ENCODE measurements at places on chromosomes 7 and 10. TPM values are rescaled to one million over a fixed set of nuclear protein-coding genes. Genes with fewer than 3 reads are reported as not detected.

Gene NPSR1
- polyA plus RNA-seq = not detected

Gene AKR1C4
- not detected for polyA plus RNA-seq

Gene C10orf95
- polyA plus RNA-seq = 0.46 TPM

Gene MACC1
- 0.76 TPM for polyA plus RNA-seq

Gene PRLHR
- not detected for polyA plus RNA-seq

Gene GBX1
- polyA plus RNA-seq = not detected

Gene LRRC61
- 7.6 TPM for polyA plus RNA-seq

Gene C7orf57
- polyA plus RNA-seq = 0.08 TPM

Gene LGI1
- polyA plus RNA-seq = 1.8 TPM

Gene PPP1R9A
- polyA plus RNA-seq = 1.4 TPM

Gene GPRIN2
- polyA plus RNA-seq = 5.0 TPM

Gene WIPF3
- polyA plus RNA-seq = 5.9 TPM

Gene PRR15
- polyA plus RNA-seq = 10.6 TPM

Gene CYP2C19
- 0.46 TPM for polyA plus RNA-seq

Gene KDM7A
- polyA plus RNA-seq = 3.4 TPM

Gene FAM25A
- not detected for polyA plus RNA-seq

Gene CARD11
- polyA plus RNA-seq = 1.8 TPM

Gene FBXL13
- 0.80 TPM for polyA plus RNA-seq
